T-cell (primary cell): ENCODE measurements at places on chromosomes 3 and 15. TPM values are rescaled to one million over a fixed set of nuclear protein-coding genes. Genes with fewer than 3 reads are reported as not detected.

- no peak overlapping the region for H3K27ac ChIP-seq
- H3K27me3 ChIP-seq: no peaks in the 10 kb centered on the region
- peaks cover 2% of the 10 kb centered on the region for H3K36me3 ChIP-seq
- no peak overlapping the region for H3K4me3 ChIP-seq
- no peak for DNase-seq
Measured at GRCh38 chr3:23859012-23859743, 53.4 kb downstream of the UBE2E1 start.

GRCh38 chr3:159620873-159621272 lies 367.8 kb upstream of the IL12A start:
- no peaks in the 10 kb centered on the region for H3K4me1 ChIP-seq
- H3K27me3 ChIP-seq: no peaks in the 10 kb centered on the region
- H3K36me3 ChIP-seq: no peaks in the 10 kb centered on the region
- no peak for DNase-seq
- no peak overlapping the region for H3K4me3 ChIP-seq

- no peaks in the 10 kb centered on the region for H3K4me1 ChIP-seq
- no peak overlapping the region for H3K4me3 ChIP-seq
- no peak for DNase-seq
- no peak overlapping the region for H3K27ac ChIP-seq
- H3K27me3 ChIP-seq: no peaks in the 10 kb centered on the region
Measured at GRCh38 chr15:69893863-69894262, 203.9 kb downstream of the TLE3 start.

DNA sequence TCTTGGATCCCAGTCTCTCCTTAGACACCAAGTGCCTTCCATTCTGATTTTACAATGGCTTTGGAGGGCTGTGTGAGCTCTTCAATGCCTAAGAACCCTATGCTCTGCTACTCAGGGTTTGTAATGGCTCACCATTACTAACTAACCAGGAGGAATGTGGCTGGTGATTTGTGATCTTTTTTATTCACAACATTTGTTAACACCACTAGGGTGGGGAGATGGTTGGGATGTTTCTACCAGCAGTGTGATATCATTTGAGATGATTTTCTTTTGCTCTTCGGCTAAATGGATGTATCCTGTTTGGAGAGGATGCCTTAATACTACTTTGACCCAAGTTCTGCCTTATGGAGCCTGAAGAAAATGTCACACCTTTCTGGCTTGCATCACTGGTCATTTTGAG lies 226.9 kb downstream of the MFSD1 start:
- no peak for DNase-seq
- no peak overlapping the region for H3K4me3 ChIP-seq
- no peak overlapping the region for H3K27ac ChIP-seq

- H3K27ac ChIP-seq: no peak overlapping the region
- H3K36me3 ChIP-seq: no peaks in the 10 kb centered on the region
- peaks cover 21% of the 10 kb centered on the region for H3K27me3 ChIP-seq
- H3K4me1 ChIP-seq: no peaks in the 10 kb centered on the region
- no peak overlapping the region for H3K4me3 ChIP-seq
Measured at GRCh38 chr15:26891448-26892181, 24.8 kb downstream of the GABRA5 start.

GRCh38 chr3:123344175-123344906 lies 104.5 kb downstream of the ADCY5 start:
- no peak for DNase-seq
- no peaks in the 10 kb centered on the region for H3K4me1 ChIP-seq
- H3K27me3 ChIP-seq: peaks cover 27% of the 10 kb centered on the region
- H3K4me3 ChIP-seq: no peak overlapping the region
- H3K36me3 ChIP-seq: no peaks in the 10 kb centered on the region
- H3K27ac ChIP-seq: no peak overlapping the region

DNA sequence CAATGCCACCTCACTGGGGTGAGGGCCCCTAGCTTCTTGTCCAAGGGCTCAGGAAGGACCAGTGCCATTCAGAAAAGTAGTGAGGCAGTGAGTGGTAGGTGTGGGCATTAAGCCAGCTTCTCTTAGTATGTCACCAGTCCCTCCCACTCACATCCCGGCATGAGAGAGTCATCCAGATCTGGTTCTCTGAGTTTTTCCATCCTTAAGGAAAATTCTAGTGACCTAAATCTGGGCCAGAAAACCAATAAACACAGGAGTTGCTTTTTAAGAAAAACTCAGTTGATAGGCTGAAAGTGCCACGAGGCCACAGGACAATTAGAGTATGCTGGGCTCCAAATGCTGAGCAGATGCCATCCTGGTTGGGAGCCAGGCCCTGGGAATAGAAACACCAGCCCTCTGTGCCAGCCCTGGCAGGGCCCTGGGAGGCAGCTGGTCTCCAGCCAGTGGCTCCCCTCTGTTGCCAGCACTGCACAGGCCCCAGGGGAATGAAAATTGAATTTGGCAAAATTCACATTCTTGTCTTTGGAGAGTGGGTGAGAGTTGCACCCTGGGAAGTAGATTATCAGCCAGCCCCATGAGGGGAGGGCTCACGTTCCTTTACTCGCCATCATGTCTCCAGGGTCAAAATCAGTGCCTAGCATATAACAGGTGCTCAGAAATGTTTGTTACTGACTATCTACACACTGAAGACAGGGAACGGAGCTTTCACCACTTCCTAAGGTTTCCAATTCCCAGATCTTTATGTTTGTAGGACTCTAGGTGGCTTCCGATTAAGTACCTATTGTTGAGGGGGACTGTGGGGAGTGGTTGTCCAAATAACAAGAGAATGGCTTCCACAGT lies 52.8 kb downstream of the FAM43A start:
- no peak overlapping the region for H3K27ac ChIP-seq
- no peak overlapping the region for H3K4me3 ChIP-seq
- DNase-seq: no peak
- H3K4me1 ChIP-seq: peaks cover 12% of the 10 kb centered on the region

DNA sequence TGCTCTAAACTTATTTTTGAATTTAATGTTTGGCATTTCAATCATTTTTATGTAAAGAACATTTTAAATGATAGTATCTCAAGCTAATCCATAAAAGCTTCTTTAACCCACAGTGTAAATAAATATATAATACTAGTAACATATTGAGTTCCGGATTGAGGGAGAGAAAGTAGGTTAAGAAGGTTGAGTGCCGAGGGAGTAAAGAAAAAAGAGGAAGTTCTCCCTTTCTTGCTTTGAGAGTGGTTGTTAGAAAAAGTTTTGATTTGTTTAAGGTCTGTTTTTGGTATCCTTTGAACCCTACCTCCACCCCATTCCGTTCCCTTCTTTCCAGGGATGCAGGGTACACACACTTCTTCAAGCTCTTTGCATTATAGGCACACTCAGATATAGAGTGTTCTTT lies 130.8 kb downstream of the VPS8 start:
- H3K27ac ChIP-seq: no peak overlapping the region
- no peak for DNase-seq
- H3K36me3 ChIP-seq: no peaks in the 10 kb centered on the region
- H3K4me3 ChIP-seq: no peak overlapping the region
- no peaks in the 10 kb centered on the region for H3K27me3 ChIP-seq

DNA sequence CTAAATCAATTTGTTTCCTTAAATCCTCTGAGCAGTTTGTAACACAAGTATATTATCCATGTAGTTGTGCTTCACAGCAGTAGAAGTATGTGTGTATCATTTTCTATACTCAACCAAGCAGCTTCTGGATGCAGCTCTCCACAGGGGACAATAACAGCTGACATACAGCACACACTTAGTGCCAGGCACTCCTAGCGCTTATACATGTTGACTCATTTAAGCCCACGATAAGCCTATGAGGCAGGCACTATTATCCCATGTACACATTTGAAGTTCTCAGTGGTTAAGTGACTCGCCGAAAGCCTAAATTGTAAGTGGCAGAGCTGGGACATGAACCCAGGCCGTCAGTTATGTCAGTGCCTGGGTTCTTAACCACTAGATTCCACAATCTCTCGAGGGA lies 20.3 kb upstream of the LPP start:
- no peak for DNase-seq
- H3K27me3 ChIP-seq: no peaks in the 10 kb centered on the region
- H3K4me3 ChIP-seq: no peak overlapping the region
- no peak overlapping the region for H3K27ac ChIP-seq
- H3K4me1 ChIP-seq: no peaks in the 10 kb centered on the region

GRCh38 chr3:41573591-41573990 lies 374.3 kb downstream of the CTNNB1 start:
- no peak for DNase-seq
- no peak overlapping the region for H3K4me3 ChIP-seq
- no peaks in the 10 kb centered on the region for H3K4me1 ChIP-seq

GRCh38 chr3:159620281-159620680 lies 368.4 kb upstream of the IL12A start:
- no peak for DNase-seq
- H3K27me3 ChIP-seq: no peaks in the 10 kb centered on the region
- no peaks in the 10 kb centered on the region for H3K36me3 ChIP-seq
- no peak overlapping the region for H3K27ac ChIP-seq

DNA sequence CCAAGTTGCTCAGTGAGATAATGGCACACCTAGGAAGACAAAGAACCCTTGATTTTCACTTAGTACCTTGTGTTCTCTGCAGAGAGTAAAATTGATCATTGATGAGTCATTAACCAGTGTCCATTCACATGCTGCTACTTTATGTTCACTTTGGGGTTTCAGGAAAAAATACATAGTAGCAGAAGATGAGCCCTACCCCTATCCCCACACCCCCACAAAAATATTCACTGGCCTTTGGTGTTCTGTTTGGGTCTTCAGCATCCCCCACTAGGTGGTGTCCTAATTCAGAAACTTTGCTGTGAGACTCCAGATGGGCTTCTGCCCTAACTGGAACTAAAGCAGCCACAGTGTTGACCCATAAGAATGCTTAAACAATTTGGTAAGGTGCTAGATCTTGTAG lies 178.8 kb downstream of the KLHL25 start:
- H3K4me3 ChIP-seq: no peak overlapping the region
- H3K27ac ChIP-seq: no peak overlapping the region
- H3K4me1 ChIP-seq: peaks cover 20% of the 10 kb centered on the region
- no peaks in the 10 kb centered on the region for H3K27me3 ChIP-seq
- DNase-seq: no peak

DNA sequence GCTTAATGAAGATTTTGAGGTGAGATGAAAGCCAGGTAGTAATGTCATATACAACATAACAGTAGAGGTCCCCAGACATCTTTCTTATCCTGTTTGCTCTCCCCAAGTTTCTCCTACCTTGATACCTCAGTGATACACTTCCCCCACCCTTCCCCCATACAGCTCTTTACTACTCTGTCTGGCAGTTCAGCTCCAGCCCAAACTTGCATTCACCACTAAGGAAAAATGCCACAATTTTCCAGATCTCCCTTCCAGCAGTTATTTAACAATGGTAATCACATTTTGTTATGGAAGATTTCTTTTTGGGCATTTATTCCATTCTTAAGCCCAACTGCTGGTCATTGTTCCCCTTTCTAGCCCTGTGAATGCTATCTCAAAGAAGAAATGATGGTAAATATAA lies 34.9 kb upstream of the ITGA11 start:
- H3K36me3 ChIP-seq: no peaks in the 10 kb centered on the region
- no peak for DNase-seq
- H3K4me1 ChIP-seq: no peaks in the 10 kb centered on the region
- H3K27me3 ChIP-seq: peaks cover 2% of the 10 kb centered on the region
- no peak overlapping the region for H3K27ac ChIP-seq

- no peak for DNase-seq
- H3K36me3 ChIP-seq: peaks cover 13% of the 10 kb centered on the region
- H3K27me3 ChIP-seq: no peaks in the 10 kb centered on the region
- no peak overlapping the region for H3K27ac ChIP-seq
Measured at GRCh38 chr3:52227766-52228165, 2.3 kb upstream of the TLR9 start.

- DNase-seq: no peak
- no peak overlapping the region for H3K27ac ChIP-seq
- peaks cover 4% of the 10 kb centered on the region for H3K27me3 ChIP-seq
- H3K4me3 ChIP-seq: no peak overlapping the region
Measured at GRCh38 chr3:48219543-48219942, 3.8 kb upstream of the CAMP start.

DNA sequence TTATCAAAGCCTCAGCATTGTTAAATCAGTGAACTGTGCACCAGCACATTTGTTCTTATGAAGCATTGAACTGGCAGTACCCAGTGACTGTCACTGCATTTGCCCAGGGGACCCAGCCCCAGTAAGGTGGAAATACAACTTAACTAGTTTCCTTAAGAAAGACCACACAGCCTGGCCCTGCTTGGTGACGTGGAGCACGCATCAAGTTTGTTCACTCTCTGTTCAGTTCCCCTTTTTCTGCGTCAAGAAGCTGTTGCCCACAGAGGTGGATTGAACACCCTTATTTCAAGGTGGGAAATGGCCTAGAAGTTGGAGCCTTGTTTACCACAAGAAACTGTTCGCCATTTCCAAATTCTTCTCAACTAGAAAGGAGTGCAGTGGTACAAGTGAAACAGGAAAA lies 69.9 kb upstream of the AGBL1 start:
- DNase-seq: no peak
- H3K36me3 ChIP-seq: no peaks in the 10 kb centered on the region
- H3K27ac ChIP-seq: no peak overlapping the region
- no peak overlapping the region for H3K4me3 ChIP-seq
- no peaks in the 10 kb centered on the region for H3K4me1 ChIP-seq
- no peaks in the 10 kb centered on the region for H3K27me3 ChIP-seq

DNA sequence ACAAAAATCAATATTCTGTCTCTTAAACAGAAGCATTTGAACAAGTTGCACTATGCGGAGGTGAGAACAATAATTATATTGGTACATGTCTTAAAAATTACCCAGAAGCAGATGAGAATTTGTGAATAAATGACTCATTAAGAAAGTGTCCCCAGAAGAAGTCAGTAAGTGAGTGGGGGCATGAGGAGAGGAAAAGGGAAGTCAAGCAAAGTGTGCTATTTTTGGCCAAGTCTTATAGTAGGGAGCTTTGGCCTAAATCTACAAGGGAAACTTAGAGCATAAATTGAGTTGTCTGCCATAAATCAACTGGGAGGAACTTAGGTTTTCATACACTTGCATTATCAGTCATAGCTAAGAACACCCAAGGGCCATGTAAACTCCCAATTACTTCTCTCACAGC lies 86.9 kb upstream of the SATB1 start:
- H3K4me1 ChIP-seq: no peaks in the 10 kb centered on the region
- H3K36me3 ChIP-seq: no peaks in the 10 kb centered on the region
- no peaks in the 10 kb centered on the region for H3K27me3 ChIP-seq
- H3K4me3 ChIP-seq: no peak overlapping the region

- H3K36me3 ChIP-seq: no peaks in the 10 kb centered on the region
- no peaks in the 10 kb centered on the region for H3K27me3 ChIP-seq
- H3K4me3 ChIP-seq: no peak overlapping the region
- no peaks in the 10 kb centered on the region for H3K4me1 ChIP-seq
- no peak overlapping the region for H3K27ac ChIP-seq
- DNase-seq: no peak
Measured at GRCh38 chr15:29440541-29440940, 170.9 kb upstream of the NSMCE3 start.

GRCh38 chr3:133138017-133138416 lies 99.8 kb downstream of the TMEM108 start:
- no peaks in the 10 kb centered on the region for H3K4me1 ChIP-seq
- H3K27me3 ChIP-seq: no peaks in the 10 kb centered on the region
- no peak overlapping the region for H3K4me3 ChIP-seq
- no peak for DNase-seq

Gene JMJD7
- 55.5 TPM for total RNA-seq

Gene ABHD10
- total RNA-seq: 28.1 TPM

Gene ADAMTSL3
- 0.15 TPM for total RNA-seq

Gene UPK1B
- total RNA-seq: not detected

Gene PLXNB1
- 5.8 TPM for total RNA-seq

Gene PARP9
- total RNA-seq: 21.5 TPM

Gene AGBL1
- not detected for total RNA-seq

Gene CPNE9
- 0.19 TPM for total RNA-seq
